ENCODE measurements at places on chromosomes 6 and 20.

DNA sequence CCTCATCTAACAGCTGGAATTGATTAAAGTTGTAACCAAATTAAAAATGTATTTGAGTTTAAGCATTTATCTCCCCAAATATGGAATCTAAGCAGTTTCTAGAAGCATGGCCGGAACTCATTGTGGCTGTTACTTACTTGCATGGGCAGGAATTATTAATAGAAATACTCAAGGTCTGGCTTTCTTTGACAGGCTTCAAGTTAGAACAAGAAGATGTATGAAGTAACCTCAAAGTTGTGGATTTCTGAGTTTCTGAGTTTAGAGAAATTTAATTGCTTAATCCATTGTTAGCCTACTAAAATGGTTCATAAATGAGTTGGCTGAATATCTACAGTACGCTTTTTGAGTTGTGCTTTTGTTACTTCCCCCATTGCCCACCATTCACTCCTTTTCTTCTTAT is 7.7 kb downstream of the CARMIL1 start:
- DNase-seq: no peak

DNA sequence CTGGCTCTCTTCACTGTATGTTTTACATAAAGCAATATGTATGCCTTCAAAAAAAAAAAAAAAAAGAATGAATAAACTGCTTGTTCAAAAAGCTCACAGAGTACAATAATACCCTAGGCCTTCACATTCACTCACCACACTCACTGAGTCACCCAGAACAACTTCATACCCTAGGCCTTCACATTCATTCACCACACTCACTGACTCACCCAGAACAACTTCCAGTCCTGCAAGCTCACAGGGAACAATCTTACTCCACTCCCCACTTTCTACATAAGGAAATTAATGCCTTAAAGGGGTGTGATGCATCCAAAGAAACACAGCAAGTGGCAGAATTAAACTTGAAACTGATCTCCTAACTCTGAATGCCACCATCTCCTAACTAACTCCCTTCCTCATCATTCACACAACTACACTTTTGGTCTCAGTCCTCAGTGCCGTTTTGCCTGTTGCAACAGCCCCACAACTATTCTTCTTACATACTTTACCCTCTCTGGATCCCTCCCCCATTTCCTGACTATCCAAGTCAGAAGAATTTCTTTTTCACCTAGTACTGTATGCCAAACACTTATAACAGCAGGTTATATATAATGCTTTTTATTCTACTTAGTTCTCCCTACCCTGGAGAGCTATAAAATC is 34.2 kb downstream of the NHSL1 start:
- DNase-seq: no peak

DNA sequence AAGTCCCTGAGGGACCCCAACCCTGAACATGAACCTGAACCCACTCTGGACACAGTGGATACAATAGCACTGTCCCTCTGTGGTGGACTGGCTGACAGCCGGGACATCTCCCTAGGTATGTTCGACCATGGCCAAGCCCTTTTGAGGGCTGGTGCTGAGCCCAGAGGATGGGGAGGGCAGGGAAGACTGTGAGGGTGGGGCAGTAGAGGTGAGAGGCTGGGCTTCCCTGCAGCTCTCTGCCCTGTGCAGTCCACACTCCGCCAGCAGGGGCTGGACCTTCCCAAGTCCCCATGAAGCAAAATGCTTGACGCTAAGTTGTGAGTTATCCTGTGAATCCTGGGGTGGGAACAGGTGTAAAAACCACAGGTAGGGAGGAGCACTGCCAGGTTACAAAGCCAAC is 11.5 kb downstream of the LPIN3 start:
- no peak for DNase-seq

DNA sequence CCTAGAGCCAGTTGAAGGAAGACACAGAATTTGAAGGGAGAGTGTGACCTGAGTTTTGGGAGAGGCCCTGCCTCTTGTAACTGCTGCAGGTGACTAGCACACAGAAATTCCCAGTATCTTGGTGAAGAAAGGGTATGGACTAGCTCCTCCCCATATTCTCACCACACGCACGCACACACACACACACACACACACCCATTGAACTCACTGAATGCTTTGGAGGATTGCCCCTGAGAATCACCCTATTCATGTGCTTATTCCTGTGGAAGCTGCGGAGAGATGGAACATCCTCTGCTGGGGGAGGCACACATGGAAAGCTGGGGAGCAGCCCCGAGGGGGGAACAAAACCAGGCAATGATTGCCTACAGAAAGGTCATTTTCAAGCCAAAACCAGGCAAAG is 6.2 kb upstream of the LMBRD1 start:
- DNase-seq: no peak

- no peak for DNase-seq
Observed at GRCh38 chr6:116475141-116475540, 14.0 kb downstream of the CALHM6 start.

All from SK-N-DZ (cell line).